ENCODE measurements at places on chromosomes 4 and X.
A peak's percentile ranks its signal among the peaks of the same experiment; 100 is the strongest.

DNA sequence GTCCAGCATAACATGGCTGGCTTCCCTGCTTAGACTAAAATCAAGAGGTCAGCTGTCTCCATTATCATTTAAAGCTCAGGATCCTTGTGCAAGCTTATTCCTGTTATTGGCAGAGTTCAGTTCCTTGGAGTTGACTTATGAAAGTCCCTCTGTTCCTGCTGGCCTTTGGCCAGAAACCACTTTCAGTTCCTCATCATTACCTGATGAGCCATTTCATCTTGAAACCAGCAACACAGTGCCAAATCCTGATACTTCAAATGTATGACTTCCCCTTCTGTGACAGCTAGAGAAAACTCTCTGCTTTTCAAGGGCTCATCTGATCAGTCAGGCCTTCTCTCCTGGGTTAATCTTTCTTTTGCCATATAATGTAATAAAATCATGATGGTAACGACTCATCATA lies 110.6 kb upstream of the FSTL5 start:
- no peaks in the 10 kb centered on the region for H3K27me3 ChIP-seq
- no peaks in the 10 kb centered on the region for H3K36me3 ChIP-seq

DNA sequence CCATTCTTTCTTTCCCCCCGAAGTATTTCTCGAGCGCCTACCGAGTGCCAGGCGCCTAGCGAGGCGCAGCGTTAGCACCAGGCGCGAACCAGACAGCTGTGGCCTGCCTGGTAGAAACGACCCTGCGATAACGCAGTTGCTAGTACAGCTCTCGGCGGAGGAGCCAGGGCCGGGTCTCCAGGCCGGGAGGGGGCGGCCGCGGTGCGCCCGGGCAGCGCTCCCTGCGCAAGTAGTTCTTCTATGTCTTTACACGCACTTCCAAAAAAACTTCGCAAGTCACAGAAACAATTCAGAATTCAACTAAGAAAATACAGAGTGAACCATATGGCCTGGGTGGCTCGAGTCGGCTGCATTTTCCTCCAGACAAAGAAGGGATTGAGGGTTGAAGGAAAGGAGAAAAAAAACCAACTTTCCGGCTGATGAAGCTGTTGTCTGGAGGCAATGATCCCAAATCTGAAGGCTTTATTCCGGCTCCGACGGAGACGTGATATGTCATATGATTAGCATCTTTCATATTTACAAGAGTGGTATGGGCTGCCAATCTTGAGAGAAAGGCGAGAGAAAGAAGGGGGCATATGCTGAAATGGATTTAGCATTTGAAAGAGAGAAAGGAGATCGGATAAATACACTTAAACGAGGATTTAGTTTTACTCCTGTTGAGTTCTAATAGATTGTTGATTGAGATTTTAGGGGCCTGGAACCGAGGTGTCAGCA lies 7.2 kb upstream of the NEUROG2 start:
- H3K4me3 ChIP-seq, result peak overlapping the region; percentile 76
- peaks cover 60% of the 10 kb centered on the region for H3K27me3 ChIP-seq
- no peak overlapping the region for H3K27ac ChIP-seq
- H3K36me3 ChIP-seq, result no peaks in the 10 kb centered on the region
- peaks cover 13% of the 10 kb centered on the region for H3K4me1 ChIP-seq

- no peaks in the 10 kb centered on the region for H3K36me3 ChIP-seq
- no peak overlapping the region for H3K4me3 ChIP-seq
- no peaks in the 10 kb centered on the region for H3K27me3 ChIP-seq
- no peak overlapping the region for H3K27ac ChIP-seq
- H3K4me1 ChIP-seq, result no peaks in the 10 kb centered on the region
- DNase-seq, result no peak
These were observed 31.1 kb downstream of the UCHL1 start for GRCh38 chr4:41287852-41288251.

- no peak overlapping the region for H3K4me3 ChIP-seq
- no peaks in the 10 kb centered on the region for H3K27me3 ChIP-seq
- H3K27ac ChIP-seq, result no peak overlapping the region
- DNase-seq, result no peak
- H3K4me1 ChIP-seq, result no peaks in the 10 kb centered on the region
These were observed 630.1 kb downstream of the STIM2 start for GRCh38 chr4:27490766-27491165.

DNA sequence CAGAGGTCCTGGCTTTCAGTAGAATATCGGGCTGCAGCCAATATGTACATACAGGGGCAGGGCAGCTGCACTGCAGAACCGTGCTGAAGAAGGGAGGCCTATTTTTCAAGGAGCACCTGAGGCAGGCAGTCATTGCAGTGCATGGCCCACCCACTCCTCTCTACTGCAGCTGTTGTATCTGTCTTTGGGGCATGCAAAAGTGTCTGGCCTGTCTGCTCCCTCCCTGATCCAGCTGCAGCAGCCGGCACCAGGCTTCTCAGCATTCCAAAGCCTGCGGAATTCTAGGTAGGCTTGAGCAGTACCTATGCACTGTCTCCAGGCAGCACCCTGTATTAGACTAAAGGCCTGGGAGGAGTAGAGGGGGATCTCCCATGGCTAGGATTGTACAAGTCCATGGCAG lies 415.2 kb upstream of the MAGEB16 start:
- no peak overlapping the region for H3K4me3 ChIP-seq
- DNase-seq, result no peak
- no peaks in the 10 kb centered on the region for H3K27me3 ChIP-seq
- H3K4me1 ChIP-seq, result no peaks in the 10 kb centered on the region
- no peak overlapping the region for H3K27ac ChIP-seq
- no peaks in the 10 kb centered on the region for H3K36me3 ChIP-seq

GRCh38 chr4:97747945-97748344 lies 395.3 kb downstream of the STPG2 start:
- H3K27ac ChIP-seq, result no peak overlapping the region
- no peaks in the 10 kb centered on the region for H3K36me3 ChIP-seq
- no peaks in the 10 kb centered on the region for H3K27me3 ChIP-seq

GRCh38 chr4:101230801-101231426 lies 116.4 kb downstream of the PPP3CA start:
- H3K27me3 ChIP-seq, result no peaks in the 10 kb centered on the region
- H3K4me3 ChIP-seq, result no peak overlapping the region

GRCh38 chr4:138437263-138437851 lies 195.2 kb upstream of the SLC7A11 start:
- no peak for DNase-seq
- H3K36me3 ChIP-seq, result no peaks in the 10 kb centered on the region
- H3K27ac ChIP-seq, result no peak overlapping the region
- H3K4me3 ChIP-seq, result no peak overlapping the region

- no peak overlapping the region for H3K4me3 ChIP-seq
- no peaks in the 10 kb centered on the region for H3K36me3 ChIP-seq
- H3K27ac ChIP-seq, result no peak overlapping the region
- no peak for DNase-seq
- no peaks in the 10 kb centered on the region for H3K27me3 ChIP-seq
These were observed 46.8 kb upstream of the GC start for GRCh38 chr4:71830497-71831190.

GRCh38 chr4:153773236-153773690 lies 13.4 kb upstream of the RNF175 start:
- no peaks in the 10 kb centered on the region for H3K36me3 ChIP-seq
- no peaks in the 10 kb centered on the region for H3K27me3 ChIP-seq
- no peaks in the 10 kb centered on the region for H3K4me1 ChIP-seq
- no peak for DNase-seq

- no peaks in the 10 kb centered on the region for H3K27me3 ChIP-seq
- H3K4me1 ChIP-seq, result peaks cover 11% of the 10 kb centered on the region
- peak overlapping the region; percentile 19 for H3K27ac ChIP-seq
- H3K36me3 ChIP-seq, result no peaks in the 10 kb centered on the region
- peak overlapping the region; percentile 4 for H3K4me3 ChIP-seq
These were observed 44.5 kb downstream of the SCFD2 start for GRCh38 chr4:53321151-53321983.

DNA sequence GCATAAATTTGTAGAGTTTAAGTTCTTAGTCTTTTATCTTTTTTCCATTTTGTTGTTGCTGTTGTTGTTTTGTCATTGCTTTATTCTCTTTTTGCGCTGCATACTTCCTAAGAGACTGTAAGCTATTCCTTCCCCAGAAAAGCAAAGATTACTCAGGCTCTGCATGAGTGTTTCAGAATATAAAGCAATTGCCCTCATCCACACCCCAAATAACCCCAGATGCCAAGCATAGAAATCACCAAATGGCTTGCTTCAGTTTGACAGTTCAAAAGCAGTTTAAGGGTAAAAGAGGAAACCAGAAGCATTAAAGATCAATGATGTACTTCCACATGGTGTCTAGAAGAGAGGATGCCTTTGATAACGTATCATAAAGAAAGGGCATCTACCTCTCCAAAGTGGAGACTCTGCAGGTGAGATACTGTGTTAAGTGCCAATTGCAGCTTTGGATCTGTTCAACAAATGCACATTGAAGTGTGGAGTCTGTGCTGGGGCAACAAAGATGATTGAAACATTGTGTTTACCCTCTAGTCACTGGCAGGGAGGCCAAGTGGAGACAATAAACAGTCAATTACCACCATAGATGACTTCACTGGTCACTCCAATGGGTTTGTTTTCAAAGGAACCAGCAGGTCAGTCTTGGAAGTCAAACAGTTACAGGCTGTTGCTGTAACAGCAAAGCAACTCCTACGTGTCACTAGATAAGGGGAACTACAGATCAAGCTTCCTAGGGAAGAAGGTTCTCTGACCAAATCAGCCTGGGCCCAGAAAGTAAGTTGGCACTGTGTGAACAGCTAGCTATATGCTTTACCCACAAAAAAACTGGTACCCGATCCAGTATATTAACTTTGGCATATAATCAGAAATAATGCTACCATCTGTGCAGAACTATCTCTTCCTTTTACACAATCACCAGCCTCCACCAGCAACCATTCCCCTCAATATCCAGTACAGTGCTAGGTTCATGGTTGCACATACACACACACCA lies 40.6 kb upstream of the IL21 start:
- H3K4me1 ChIP-seq, result peaks cover 7% of the 10 kb centered on the region
- H3K36me3 ChIP-seq, result no peaks in the 10 kb centered on the region
- DNase-seq, result no peak
- no peak overlapping the region for H3K4me3 ChIP-seq
- no peaks in the 10 kb centered on the region for H3K27me3 ChIP-seq

DNA sequence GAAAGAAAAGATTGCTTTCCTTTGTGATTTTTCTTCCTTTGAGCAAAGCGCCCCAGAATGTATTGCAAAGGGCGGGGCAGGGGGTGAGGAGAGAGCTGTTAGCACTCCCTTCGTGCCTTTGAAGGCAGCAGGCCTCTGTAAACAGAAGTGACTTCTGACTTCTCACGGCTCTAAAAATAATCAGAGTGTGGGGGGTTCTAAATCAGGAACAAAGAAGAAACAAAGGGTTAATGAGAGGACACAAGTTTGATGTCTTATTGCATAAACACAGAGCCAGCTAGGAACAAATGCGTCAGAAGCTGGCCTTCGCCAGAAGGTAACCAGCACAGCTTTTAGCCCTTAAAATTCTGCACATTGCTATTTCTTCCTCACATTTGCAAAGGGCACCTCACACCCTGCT lies 626.2 kb downstream of the MID1IP1 start:
- no peaks in the 10 kb centered on the region for H3K4me1 ChIP-seq
- no peak for DNase-seq
- H3K36me3 ChIP-seq, result no peaks in the 10 kb centered on the region
- peaks cover 2% of the 10 kb centered on the region for H3K27me3 ChIP-seq

DNA sequence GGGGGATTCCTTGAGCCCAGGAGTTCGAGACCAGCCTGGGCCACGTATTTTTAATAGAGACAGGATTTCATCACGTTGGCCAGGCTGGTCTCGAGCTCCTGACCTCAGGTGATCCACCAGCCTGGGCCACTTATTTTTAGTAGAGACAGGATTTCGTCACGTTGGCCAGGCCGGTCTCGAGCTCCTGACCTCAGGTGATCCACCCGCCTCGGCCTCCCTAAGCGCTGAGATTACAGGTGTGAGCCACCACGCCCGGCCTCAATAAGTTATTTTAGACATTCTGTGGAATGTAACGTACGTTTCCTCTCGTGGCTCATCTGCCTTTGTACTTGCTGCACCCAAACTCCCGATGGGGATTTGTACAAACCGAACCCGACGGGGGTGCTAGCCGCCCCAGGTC lies 8.8 kb downstream of the ASMT start:
- H3K27me3 ChIP-seq, result no peaks in the 10 kb centered on the region
- H3K4me1 ChIP-seq, result no peaks in the 10 kb centered on the region
- H3K4me3 ChIP-seq, result no peak overlapping the region
- no peak for DNase-seq
